Naive thymus-derived CD8-positive, alpha-beta T cell (primary cell): ENCODE measurements at places on chromosomes 1 and 21. TPM values are rescaled to one million over a fixed set of nuclear protein-coding genes. Genes with fewer than 3 reads are reported as not detected.

DNA sequence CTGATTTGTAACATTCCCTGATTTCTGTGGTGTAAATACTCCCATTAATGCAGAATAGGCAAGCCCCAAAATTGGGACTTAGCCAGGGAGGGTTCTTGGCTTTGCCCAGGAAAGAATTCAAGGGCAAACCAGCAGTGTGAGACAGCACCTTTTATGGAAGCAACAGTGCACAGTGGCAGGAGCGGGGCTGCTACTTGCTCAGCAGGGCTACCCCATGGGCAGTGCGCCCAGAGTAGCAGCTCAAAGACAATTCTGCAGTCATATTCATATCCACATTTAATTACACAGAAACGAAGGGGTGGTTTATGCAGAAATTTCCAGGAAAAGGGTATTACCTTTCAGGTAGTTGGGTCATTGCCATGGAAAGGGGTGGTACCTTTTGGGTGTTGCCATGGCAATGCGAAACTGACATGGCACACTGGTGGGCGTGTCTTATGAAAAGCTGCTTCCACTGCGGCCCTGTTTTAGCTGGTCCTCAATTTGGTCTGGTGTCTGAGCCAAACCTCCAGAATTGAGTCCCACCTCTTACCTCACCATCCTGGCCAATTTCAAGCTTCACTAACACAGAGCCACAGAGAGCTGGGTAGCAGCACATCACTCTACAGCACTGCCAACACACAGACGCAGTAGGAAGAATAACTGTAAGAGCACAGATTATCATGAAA is 35.9 kb downstream of the FHAD1 start:
- DNase-seq: no peak

DNA sequence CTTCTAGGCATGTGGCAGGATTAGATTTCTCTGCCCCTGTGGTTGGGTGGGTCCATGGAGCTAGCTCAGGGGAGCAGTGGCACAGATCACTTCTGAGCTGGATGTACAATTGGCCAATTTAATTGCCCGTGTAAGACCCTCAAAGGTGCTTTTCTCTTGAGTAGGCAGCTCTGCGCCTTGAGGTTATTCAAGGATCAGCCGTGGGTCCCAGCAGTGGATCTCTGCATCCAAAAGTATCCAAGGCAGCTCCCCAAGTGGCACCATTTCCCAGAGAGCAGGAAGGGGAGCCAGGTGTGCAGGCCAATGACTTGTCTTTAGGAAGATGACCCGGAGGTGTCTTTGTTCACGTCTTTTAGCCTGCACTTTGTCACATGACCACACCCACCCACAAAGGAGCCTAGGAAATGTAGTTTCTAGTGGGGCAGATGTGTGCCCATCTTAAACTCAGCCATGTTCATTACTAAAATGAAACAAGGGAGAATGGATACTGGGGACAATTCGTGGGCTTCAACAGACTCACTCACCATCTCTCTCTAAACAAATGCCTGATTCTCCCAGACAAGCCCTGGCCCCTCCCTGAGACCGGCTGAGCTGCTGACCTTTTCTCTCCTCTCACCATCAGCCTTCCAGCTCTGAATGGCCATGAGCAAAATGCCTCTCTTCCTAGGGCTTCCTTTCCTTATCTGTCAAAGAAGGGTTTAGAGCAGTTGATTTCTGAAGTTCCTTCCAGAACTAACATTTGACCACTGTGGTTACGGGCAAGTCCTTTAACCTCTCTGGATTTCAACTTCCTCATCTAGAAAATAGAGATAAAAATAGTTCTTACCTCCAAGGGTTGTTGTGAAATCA is 41.4 kb upstream of the TENT5C start:
- no peak for DNase-seq

The DPT gene
- not detected for polyA plus RNA-seq

The CEP170 gene
- 6.8 TPM for polyA plus RNA-seq

GRCh38 chr21:37658817-37659458 is 257.3 kb downstream of the KCNJ6 start:
- DNase-seq: no peak

- DNase-seq: no peak
These were observed 10.9 kb downstream of the LRRC71 start for GRCh38 chr1:156931211-156931952.

The VSIG8 gene
- not detected for polyA plus RNA-seq

The STIL gene
- polyA plus RNA-seq: 0.63 TPM

- DNase-seq: no peak
These were observed 161.8 kb upstream of the PDE4B start for GRCh38 chr1:65630855-65631254.

DNA sequence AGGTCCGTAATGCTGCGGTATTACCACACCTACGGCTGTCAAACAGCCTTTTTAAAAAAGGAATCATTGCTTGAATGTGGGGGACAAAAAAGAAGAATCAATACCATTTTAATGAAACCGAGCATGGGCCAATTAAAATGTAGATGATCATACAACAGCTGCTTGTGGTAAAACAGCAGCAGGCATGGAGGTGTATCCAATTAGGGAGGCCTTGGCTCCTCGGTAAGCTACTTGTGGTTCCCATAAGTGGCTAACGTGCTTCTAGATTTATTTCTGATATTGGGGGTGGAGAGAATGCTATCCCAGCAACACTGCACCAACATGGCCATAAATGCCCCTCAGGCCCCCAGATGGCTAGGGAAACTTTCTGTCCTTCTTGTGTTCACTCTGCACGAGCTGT is 1.8 kb downstream of the PTPN14 start:
- no peak for DNase-seq

DNA sequence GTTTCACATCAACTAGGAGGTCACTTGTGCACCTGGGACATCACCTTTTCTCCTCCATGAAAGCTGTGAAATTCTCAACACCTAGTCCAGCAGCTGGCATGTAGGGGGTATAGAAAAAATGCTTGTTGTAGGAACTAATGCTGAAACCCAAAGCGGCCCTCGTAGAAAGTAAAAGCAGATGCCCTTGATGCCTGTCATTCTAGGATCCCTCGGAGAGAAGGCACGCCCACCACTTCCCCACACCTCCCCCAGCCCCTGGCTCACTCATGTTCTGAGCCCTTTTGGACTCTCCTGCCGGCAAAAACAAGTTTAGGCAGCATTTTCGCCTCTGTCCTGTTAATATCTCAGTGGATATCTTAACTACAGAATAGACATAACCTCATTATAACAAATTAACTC is 36.5 kb downstream of the RIPK4 start:
- no peak for DNase-seq

The HTR1D gene
- not detected for polyA plus RNA-seq

GRCh38 chr21:44326272-44326647 is 12.9 kb downstream of the CFAP410 start:
- DNase-seq: no peak

DNA sequence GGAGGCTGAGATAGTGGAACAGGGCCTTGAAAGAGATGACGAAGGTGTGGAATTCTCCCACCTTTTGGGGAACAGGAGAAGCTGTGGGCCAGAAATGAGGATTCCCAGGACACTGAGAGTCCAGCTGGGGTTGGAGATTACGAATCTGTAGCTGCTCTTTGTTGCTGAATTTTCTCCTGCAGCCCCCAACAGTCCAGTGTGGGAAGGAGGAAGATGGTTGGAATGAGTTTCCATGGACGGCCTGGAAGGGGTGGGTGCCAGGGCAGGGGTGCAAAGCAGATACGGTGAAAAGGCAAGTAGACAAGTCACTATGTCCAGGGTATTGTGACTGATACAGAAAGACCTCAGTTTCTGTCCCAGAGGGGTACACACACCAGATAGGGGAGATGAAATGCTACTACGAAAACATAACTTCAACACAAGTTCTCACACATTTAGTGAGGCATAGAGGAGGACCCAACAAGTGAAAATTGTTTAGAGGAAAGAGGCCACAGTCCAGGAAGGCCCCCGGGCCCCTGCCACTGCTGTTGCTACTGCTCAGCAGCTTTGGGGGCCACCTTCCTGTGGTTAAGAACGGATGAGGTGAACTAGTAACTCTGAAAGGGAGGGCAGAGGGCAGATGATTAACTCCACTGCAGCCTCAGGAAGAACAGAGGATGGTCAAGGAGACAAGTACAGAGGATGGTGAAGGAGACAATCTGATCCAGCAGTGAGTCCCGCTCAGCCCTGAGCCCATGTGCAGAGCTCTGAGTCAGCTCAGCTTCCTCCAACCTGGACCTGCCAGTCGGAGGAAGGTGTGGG is 7.3 kb downstream of the CD244 start:
- DNase-seq: no peak

The EPHA8 gene
- polyA plus RNA-seq: not detected

GRCh38 chr1:153818876-153819275 is 43.7 kb downstream of the SLC27A3 start:
- no peak for DNase-seq

- DNase-seq: no peak
These were observed 57.7 kb upstream of the LRRC7 start for GRCh38 chr1:69510026-69510425.

DNA sequence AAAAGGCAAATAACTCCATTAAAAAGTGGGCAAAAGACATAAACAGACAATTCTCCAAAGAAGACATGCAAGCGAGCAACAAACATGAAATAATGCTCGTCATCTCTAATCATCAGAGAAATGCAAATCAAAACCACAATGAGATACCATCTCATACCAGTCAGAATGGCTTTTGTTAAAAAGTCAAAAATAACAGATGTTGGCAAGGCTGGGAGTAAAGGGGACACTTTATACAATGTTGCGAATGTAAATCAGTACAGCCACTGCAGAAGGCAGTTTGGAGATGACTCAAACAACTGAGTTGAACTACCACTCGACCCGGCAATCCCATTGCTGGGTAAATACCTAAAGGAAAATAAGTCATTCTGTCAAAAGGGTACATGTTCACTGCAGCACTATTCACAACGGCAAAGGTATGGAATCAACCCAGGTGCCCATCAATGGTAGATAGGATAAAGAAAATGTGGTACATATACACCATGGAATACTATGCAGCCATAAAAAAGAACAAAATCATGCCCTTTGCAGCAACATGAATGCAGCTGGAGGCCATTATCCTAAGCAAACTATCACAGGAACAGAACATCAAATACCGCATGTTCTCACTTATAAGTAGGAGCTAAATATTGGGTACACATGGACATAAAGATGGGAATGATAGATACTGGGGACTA is 25.9 kb downstream of the TSPAN2 start:
- peak; percentile 26 for DNase-seq

GRCh38 chr1:107541412-107541811 is 400.6 kb downstream of the NTNG1 start:
- DNase-seq: no peak

- DNase-seq: no peak
These were observed 68.5 kb downstream of the HHAT start for GRCh38 chr1:210397252-210397651.

DNA sequence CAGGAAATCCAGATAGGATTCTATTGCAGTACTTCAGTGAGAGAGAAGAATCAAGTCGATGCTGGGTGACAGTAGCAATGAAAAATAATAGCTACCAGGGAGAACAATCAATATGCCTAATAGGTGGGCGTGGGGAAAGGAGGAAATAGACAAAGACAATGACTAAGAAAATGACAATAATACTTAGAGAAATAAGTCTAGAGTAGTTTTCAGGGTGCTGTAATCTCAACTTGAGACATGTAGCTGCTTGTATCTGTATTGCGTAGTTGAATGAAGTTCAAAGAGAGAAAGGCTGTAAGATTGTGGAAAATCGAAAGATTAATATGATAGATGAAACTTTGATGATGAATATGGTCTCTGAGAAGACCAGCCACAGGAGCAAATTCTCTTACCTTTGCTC is 2.6 kb downstream of the STXBP3 start:
- DNase-seq: no peak

The KIF21B gene
- polyA plus RNA-seq: 2.2 TPM

- no peak for DNase-seq
These were observed 37.3 kb upstream of the LBR start for GRCh38 chr1:225464851-225465792.
